ENCODE measurements at places on chromosomes 11 and 22. TPM values are rescaled to one million over a fixed set of nuclear protein-coding genes. Genes with fewer than 3 reads are reported as not detected.

DNA sequence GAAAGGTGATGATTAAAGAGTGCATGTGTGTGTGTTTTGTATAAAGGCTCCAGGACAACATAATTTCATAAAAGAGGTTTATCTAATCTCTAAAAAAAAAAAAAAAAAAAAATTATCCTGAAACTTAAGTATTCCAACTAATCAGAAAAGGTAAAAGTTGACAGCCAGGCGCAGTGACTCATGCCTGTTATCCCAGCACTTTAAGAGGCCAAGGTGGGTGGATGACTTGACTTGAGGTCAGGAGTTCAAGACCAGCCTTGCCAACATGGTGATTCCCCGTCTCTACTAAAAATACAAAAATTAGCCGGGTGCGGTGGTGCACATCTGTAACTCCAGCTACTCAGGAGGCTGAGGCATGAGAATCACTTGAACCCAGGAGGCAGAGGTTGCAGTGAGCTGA lies 632.7 kb upstream of the CHORDC1 start:
- no peaks in the 10 kb centered on the region for H3K36me3 ChIP-seq
- H3K27me3 ChIP-seq, result no peaks in the 10 kb centered on the region
- H3K27ac ChIP-seq, result no peak overlapping the region
- DNase-seq, result no peak
- no peaks in the 10 kb centered on the region for H3K4me1 ChIP-seq

DNA sequence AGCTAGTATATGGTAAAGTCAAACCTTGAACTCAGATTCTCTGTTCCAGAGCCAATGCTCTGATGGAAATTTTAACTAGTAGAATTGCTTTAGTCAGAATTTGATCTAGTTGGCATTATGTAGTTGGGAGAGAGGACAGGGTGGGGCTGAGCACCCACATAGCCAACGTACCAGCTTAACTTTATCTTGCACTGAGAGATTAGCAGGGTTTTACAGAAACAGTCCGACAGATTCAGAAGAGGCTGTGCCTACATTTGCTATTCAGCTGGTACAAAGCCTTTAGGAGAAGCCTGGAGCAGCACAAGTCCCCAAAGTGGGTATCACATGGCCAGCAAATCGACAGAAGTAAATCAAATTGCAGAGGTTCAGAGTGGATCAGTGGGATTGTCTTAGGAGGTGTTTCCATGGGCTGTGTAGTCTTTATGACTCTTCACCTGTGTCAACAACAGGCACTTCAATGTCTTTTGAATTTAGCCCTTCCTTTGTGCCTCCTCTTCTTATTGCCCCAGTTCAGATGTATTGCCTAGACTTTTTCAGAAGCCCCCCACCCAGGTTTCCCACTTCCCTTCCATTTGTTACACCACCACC lies 7.3 kb upstream of the CSRP3 start:
- no peaks in the 10 kb centered on the region for H3K36me3 ChIP-seq
- no peak overlapping the region for H3K4me3 ChIP-seq
- no peaks in the 10 kb centered on the region for H3K27me3 ChIP-seq
- no peak overlapping the region for H3K27ac ChIP-seq

DNA sequence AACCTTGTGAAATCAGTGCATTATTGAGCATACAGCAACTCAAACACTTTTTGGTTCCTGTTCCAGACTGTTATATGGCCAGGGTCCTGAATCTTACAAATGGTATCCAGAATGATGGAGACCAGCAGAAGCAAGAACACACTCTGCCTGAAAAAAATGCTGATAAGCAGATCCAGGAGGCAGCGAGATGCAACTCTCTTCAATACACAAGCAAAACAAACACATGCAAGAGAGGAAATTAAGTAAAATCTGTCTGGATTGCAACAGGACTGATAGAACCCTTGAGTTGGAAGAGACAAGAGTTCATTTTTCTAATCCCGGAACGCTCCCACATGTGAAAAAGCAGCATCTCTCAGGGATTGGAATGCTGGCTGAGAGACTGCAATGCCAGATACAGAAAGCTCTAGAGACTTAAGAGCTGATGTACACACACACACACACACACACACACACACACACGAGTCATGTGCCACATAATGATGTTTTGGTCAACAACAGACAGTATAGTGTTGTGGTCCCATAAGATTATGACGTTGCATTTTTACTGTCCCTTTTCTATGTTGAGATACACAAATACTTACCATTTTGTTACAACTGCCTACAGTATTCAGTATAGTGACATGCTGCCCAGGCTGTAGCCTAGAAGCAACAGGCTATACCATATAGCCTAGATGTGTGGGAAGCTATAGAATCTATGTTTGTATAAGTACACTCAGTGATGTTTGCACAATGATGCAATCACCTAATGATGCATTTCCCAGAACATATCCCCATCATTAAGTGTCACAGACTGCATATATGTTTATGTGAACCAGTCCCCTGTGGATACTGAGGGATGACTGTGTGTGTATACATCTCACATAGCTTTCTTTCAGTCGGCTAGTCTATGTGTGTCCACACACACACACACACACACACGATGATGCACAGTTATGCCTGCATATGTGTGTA lies 406.6 kb downstream of the LARGE1 start:
- no peaks in the 10 kb centered on the region for H3K27me3 ChIP-seq
- no peak overlapping the region for H3K27ac ChIP-seq
- no peaks in the 10 kb centered on the region for H3K4me1 ChIP-seq
- H3K36me3 ChIP-seq, result no peaks in the 10 kb centered on the region
- no peak overlapping the region for H3K4me3 ChIP-seq
- no peak for DNase-seq

DNA sequence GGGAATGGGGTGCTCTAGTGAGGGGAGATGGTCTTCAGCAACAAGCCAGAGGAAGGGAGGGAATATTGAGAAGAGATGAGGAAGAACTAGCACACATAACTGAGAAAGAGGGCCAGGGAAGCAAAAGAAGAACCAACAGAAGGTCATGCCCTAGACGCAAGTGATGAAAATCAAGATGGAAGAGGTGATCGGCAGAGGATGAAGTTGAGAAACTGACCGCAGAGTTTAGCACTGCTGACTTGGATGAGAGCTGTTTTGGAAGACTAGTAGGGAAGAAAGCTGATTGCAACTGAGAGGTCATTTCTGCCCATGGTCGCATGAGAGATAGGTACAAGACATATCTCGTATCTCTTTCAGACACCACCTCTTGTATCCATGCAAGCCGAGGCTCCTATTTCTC lies 2.9 kb downstream of the SPINDOC start:
- DNase-seq, result no peak
- peaks cover 26% of the 10 kb centered on the region for H3K36me3 ChIP-seq
- H3K27me3 ChIP-seq, result no peaks in the 10 kb centered on the region
- no peak overlapping the region for H3K4me3 ChIP-seq
- H3K27ac ChIP-seq, result no peak overlapping the region
- H3K4me1 ChIP-seq, result peaks cover 9% of the 10 kb centered on the region

DNA sequence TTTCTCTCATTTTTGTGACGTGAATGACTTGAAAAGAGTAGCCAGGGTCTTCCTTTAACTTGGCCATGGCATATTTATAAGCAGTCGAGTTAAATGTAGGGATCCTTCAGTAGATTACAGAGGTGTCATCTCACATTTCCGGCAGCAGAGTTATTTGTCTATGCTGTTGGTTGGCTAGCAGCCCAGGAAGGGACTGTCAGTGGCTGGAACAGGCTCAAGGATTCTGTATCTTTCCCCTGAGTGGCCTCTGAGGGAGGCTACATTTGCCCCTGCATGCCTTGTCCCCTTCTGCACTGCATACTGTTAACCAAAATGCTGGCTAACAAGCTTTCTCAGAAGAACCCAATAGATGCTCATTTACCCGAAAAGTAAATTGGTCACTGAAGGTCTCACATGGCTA lies 187.6 kb downstream of the PGR start:
- DNase-seq, result no peak
- no peak overlapping the region for H3K27ac ChIP-seq
- H3K36me3 ChIP-seq, result no peaks in the 10 kb centered on the region
- peaks cover 12% of the 10 kb centered on the region for H3K4me1 ChIP-seq
- H3K27me3 ChIP-seq, result peaks cover 21% of the 10 kb centered on the region

DNA sequence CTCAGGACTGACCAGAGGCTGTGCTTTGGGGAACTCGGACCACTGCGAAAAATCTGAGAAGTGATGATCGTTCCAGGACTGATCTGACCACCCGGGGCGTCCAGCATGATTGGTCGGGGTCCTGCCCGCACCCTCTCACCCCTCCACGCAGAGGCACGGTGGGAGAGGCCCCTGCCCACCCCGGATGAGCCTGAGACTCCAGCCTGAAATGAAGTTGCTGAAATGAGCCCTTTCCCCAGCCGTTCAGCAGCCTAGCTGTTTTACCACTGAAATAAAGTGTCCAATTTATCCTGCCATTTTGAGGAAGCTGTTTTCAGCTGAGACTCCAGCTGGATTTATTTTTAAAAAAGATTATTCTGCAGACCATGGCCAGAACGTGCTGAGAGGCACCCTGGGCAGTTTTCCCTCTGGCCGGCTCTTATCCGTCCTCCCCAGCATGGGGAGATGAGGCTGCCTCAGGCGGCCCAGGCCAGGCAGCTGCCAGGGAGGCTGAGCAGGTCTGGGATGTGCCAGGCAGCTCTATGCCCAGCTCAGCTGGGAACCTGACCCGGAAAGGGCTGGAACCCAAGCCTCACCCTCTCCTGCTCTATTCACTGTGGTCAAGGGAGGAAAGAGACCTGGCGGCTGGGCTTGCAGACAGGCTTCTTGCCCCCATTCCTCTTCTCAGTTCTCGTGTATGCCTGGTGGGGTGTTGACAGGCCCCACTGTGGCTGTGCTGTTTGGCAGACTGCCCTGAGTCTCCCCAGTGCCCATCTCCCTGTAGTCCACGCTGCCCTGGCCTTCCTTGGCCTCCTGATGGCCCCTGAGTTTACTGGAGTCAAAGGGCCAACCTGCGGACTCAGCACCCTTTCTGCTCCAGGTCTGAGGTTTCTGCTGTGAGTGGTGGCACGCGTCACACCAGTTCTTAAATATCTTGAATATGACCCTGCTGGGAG lies 161.0 kb upstream of the B3GAT1 start:
- H3K4me1 ChIP-seq, result peaks cover 15% of the 10 kb centered on the region
- no peak overlapping the region for H3K27ac ChIP-seq
- no peaks in the 10 kb centered on the region for H3K27me3 ChIP-seq

DNA sequence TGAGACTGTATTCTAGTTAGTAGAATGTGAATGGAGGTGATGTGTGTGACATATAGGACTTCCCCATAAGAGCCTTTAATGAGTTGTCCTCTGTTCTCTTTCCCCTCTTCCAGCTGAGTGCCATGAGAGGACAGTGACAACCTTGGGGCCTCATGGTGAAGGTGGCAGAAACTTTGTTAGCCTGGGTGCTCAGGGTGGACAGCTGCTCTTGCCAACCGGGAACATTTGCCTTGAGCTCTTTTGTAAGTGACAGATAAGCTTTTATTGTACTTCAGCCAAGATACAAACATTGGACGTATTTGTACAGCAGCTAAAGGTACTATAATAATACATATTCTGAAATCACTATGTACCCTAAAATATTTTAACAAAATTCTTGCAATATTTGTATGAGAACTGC lies 33.0 kb upstream of the PLET1 start:
- H3K27ac ChIP-seq, result peak overlapping the region; percentile 71
- H3K36me3 ChIP-seq, result no peaks in the 10 kb centered on the region
- H3K27me3 ChIP-seq, result no peaks in the 10 kb centered on the region
- no peak for DNase-seq
- H3K4me1 ChIP-seq, result peaks cover 30% of the 10 kb centered on the region

GRCh38 chr11:73854680-73855079 lies 22.0 kb downstream of the COA4 start:
- no peak overlapping the region for H3K4me3 ChIP-seq
- no peaks in the 10 kb centered on the region for H3K27me3 ChIP-seq

- H3K36me3 ChIP-seq, result no peaks in the 10 kb centered on the region
- no peak overlapping the region for H3K4me3 ChIP-seq
- H3K27me3 ChIP-seq, result peaks cover 81% of the 10 kb centered on the region
Observed at GRCh38 chr11:129368889-129369672, 6.6 kb upstream of the BARX2 start.

- no peak for DNase-seq
- no peaks in the 10 kb centered on the region for H3K36me3 ChIP-seq
- H3K4me3 ChIP-seq, result no peak overlapping the region
- H3K4me1 ChIP-seq, result no peaks in the 10 kb centered on the region
Observed at GRCh38 chr22:29000641-29001040, 61.0 kb downstream of the C22orf31 start.

DNA sequence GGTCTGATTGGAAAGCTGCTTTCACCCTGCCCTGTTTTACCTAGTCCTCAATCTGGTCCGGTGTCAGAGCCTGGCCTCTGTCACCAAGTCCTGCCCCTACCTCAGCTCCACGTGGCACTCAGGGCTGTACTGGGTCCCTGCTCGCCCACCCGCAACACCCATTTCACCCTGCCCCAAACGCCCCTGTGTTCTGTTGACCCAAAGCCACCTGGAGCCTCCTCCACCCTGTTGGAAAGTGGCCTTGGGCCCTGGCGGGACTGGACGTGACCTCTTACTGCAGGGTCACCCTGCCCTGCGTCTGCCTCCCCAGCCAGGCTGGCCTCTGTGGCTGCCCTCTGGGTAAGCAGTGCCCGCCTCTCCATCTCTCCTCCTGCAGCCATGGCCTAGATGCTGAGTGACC lies 21.5 kb upstream of the BRSK2 start:
- no peak overlapping the region for H3K27ac ChIP-seq
- H3K4me1 ChIP-seq, result no peaks in the 10 kb centered on the region
- no peaks in the 10 kb centered on the region for H3K27me3 ChIP-seq
- DNase-seq, result peak; percentile 6

GRCh38 chr22:46796566-46797195 lies 34.2 kb downstream of the TBC1D22A start:
- H3K4me1 ChIP-seq, result no peaks in the 10 kb centered on the region
- no peak for DNase-seq
- peaks cover 38% of the 10 kb centered on the region for H3K36me3 ChIP-seq
- no peak overlapping the region for H3K4me3 ChIP-seq

DNA sequence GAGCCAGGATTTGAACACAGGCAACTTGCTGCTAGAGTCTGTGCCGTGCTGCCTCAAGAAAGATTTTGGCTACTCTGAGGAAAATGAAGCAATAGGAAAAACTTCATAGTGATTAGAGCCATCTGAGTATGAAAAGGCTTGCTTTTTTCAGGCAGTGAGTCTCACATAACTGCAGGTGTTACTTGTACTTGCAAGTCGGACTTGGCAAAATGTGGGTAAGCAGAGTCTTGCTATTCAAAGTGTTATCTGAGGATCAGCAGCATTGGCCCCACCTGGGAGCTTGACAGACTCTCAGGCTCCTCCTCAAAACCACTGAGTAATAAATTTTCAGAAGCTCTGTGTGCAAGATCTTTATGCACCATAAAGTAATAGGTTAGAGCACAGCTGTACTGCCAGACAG lies 18.1 kb downstream of the RNF141 start:
- H3K27ac ChIP-seq, result no peak overlapping the region
- no peak for DNase-seq
- H3K36me3 ChIP-seq, result peaks cover 54% of the 10 kb centered on the region
- H3K4me1 ChIP-seq, result peaks cover 5% of the 10 kb centered on the region

The ZNF280B gene
- 1.2 TPM for polyA plus RNA-seq

The BMAL1 gene
- polyA plus RNA-seq, result 6.5 TPM

The IRAG1 gene
- polyA plus RNA-seq, result 0.05 TPM

The RAC2 gene
- polyA plus RNA-seq, result 29.9 TPM

The GUCY1A2 gene
- polyA plus RNA-seq, result 0.26 TPM

Data from SK-N-SH (cell line).